ENCODE measurements at places on chromosomes 3 and 15.
A peak's percentile ranks its signal among the peaks of the same experiment; 100 is the strongest.

GRCh38 chr15:101329867-101330380 lies 34.9 kb upstream of the SNRPA1 start:
- no peak for DNase-seq

- DNase-seq, result no peak
Observed at GRCh38 chr3:195044411-195044810, 226.5 kb downstream of the XXYLT1 start.

DNA sequence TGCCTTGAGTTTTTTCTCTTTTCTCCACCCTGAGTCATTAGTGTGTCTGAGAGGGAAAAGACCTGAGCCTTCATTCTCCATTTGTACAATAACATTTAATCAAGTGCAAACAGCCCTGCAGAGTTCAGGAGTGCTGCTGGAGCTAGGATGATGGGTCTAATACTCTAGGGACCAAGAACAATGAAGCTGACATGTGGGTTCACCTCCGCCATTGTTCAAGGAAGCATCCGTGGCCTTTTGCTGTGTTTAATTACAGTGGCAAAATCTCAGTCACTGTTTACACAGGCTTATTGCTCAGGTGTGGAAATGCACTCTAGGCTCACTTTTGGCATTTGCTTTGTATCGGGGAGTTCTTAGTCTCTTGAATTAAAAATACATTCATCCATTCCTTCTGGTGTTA lies 259.6 kb downstream of the LRTM1 start:
- DNase-seq, result no peak

- DNase-seq, result no peak
Observed at GRCh38 chr3:65914740-65915367, 123.9 kb downstream of the MAGI1 start.

- no peak for DNase-seq
Observed at GRCh38 chr15:87618203-87618725, 638.3 kb downstream of the NTRK3 start.

- DNase-seq, result peak; percentile 66
Observed at GRCh38 chr3:5078151-5078550, 43.9 kb upstream of the ARL8B start.

DNA sequence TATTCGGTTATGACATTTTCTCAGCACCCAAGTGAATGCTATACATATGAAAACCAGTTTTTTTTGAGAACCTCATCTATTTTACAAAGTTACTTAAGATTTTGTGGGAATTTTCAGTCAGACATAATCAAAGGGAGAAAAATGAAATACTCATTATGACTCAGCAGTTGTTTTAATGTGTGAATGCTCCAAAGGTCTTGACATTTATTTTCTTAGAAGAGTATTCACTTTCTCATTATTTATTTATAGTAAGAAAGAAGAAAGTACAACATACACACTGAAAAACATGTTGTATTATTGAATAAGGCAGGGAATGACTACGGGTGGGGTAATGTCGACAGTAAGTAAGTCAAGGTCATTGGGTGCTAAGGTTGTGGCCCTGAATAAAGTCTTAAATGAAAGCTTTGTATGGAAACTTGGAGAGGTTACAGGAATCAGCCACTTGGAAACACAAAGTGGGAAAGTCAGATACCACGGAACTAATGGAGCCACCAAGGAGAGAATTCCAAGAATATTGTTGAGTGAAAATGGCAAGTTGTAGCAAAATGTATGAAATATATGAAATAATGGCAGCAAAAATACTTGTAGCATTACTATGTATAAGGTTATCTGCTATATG lies 844.5 kb downstream of the TBL1XR1 start:
- no peak for DNase-seq

DNA sequence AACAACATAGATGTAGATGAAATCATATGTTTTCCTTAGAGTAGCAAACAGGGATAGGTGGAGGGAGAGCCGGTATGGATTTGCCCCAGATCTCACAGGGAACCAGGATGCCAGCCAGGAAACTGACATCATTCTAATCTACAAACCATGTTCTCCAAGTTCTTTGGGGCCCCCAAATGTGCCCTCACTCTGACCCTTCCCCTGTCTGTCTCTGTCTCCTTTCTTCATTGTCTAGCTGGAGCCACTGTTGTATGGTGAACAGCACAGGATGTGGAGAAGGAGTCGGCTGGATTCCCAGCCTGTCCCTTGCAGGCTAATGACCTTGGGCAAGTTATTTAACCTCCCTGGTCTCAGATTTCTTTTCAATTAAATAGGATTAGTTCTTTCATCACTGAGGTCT lies 962 bp downstream of the ATP13A5 start:
- DNase-seq, result no peak

- DNase-seq, result peak; percentile 29
Observed at GRCh38 chr3:33980252-33980651, 181.8 kb downstream of the PDCD6IP start.

GRCh38 chr15:38650936-38651327 lies 86.3 kb upstream of the RASGRP1 start:
- DNase-seq, result no peak

- no peak for DNase-seq
Observed at GRCh38 chr3:131314318-131314717, 67.3 kb upstream of the NUDT16 start.

- DNase-seq, result no peak
Observed at GRCh38 chr3:48962939-48963338, 27.1 kb upstream of the P4HTM start.

DNA sequence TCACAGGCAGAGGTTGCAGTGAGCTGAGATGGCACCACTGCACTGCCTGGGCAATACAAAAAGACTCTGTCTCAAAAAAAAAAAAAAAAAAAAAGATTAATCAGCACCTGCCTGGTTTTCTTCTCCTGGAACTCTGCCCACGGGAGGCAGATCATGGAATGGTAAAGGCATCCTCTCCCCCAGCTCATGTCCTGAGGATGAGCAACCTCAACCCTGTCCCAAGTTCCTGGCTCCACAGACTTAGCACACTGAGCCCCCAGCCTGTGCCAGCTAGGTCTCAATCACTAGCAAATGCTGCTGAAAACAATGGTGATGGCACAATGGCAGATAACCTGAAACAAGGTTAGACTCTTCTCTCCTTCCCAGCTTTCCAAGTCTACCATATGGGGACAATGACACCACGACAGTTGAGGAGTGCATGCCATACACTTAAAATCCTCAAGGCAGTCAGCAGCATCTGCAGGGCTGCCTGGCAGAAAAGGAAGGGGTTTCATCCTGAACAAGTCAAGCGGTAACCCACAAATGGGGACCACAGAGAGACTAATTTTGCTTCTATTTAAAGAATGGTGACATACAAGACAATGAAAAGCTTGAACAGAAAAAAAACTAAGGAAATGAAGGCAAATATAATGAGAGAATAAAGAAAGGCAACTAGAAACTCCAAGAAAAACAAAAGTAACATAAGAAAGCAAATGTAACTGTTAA lies 4.8 kb downstream of the CLN6 start:
- no peak for DNase-seq

DNA sequence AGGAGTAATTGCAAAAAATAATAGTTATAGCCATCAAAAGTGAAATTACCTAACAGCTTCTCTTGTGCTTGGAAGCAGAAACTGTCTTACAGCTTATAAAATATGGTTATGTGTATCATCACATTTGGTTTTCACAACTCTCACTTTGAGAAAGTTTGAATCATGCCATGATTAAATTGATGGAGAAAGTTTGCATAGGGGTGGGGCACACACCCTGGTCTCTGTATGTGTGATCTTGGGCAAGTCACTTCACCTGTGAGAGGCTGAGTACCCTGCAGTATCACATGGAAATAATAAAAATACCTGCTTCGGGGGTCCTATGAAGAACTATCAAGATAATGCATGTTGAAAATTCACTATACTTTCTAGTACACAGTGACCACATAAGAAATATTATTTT lies 471.4 kb downstream of the RAP2B start:
- DNase-seq, result no peak

- DNase-seq, result no peak
Observed at GRCh38 chr15:80437334-80437891, 33.2 kb downstream of the ARNT2 start.

DNA sequence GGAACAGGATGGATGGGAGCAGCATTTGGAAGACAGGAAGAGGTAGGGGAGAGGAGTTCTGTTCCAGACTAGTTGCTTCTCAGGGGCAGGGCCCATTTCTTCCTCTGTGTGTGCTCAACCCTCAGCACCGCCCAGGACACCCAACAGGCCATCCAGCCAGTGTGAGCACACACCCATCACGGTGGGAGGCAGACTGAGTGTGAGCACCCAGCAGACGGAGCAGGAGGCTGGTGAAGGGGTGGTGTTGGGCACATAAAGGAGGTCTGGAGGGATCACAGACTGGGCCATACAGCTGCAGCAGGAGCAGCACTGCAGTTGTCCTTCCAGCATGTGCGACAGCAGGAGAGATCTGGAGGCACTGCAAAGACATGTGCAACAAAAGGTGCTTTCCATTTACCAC lies 88.4 kb upstream of the PLXNA1 start:
- DNase-seq, result no peak

GRCh38 chr3:154684440-154684839 lies 254.4 kb upstream of the GPR149 start:
- DNase-seq, result no peak

DNA sequence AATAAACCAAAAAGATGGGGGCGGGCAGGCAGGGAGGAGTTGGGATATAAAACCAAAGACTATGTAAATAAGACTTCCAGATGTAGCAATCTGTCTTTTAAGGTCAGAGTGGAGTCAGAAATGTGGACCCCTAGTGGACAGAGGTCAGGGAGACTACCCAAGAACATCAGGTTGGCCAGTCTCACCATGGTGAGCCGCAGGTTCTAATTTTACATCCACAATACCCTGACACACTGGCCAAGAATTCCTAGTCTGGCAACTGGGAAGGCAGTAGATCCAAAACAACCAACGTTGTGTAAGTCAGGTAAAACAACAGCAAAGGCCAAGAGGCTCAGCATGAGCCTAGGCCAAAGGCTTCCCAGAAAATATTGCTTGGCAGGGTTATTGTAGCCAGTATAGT lies 203.4 kb downstream of the FOXP1 start:
- DNase-seq, result no peak

DNA sequence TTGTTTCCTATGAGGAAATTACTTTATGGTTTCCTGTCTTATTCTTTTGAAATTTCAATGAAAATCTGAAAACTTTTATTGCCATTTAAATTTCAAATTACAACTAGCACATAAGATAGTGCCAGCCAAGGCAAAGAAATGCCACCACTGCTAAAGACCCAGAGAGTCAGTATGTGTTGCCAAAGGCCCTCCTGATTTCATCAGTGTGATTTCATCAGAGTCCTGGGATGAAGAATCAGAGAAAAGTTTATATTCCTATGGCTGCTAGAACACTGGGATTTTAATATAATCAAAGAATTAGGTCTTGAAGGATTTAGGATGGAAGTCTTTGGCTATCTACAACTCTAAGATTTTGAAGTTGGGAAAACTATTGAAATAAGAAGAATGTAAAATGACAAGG lies 434.2 kb upstream of the CCDC54 start:
- DNase-seq, result no peak

- no peak for DNase-seq
Observed at GRCh38 chr15:87660251-87661129, 596.0 kb downstream of the NTRK3 start.

- no peak for DNase-seq
Observed at GRCh38 chr3:149363053-149363452, 14.4 kb downstream of the TM4SF1 start.

DNA sequence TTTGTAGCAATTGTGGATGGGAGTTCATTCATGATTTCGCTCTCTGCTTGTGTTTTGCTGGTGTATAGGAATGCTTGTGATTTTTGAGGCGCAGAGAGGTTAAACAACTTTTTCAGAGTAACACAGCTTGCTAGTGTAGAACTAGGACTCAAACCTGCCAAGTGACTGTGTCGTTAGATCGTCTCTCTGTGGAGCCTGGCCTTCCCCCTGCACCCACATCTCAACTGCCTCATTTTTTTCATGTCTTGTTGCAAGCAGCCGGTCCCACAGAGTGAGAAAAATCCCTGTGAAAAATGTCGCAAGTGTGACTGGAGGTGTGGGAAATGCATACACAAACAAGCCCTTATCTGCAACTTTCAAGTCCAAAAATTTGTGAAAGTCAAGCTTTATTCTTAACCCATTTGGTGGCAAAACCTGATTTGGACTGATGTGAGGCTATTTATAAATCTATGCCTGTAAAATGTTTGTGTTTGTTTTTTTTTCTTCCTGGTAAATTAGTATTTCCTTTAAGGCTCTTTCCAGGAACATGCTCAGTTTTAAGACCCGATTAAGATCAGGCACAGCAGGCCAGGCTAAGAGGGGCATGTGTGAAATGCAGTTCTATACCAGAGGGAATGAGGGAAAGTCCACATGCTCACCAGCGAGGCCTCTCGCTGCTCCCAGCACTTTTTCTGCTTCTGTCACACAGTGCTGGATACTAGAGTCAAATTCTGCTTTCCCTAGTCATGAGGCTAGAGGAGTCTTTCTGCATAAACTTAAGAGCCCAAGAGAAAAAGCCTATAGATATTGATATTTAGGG lies 25.8 kb downstream of the ST6GAL1 start:
- DNase-seq, result no peak

- no peak for DNase-seq
Observed at GRCh38 chr15:52193791-52194190, 2.6 kb upstream of the GNB5 start.

GRCh38 chr3:141708367-141708766 lies 29.7 kb upstream of the RNF7 start:
- no peak for DNase-seq

GRCh38 chr15:80593486-80594030 lies 101.6 kb upstream of the ABHD17C start:
- no peak for DNase-seq

GRCh38 chr3:156978481-156978961 lies 152.4 kb downstream of the LEKR1 start:
- DNase-seq, result no peak

- DNase-seq, result no peak
Observed at GRCh38 chr3:133237380-133237779, 162.5 kb upstream of the BFSP2 start.

GRCh38 chr3:159711560-159712333 lies 276.9 kb upstream of the IL12A start:
- DNase-seq, result no peak

DNA sequence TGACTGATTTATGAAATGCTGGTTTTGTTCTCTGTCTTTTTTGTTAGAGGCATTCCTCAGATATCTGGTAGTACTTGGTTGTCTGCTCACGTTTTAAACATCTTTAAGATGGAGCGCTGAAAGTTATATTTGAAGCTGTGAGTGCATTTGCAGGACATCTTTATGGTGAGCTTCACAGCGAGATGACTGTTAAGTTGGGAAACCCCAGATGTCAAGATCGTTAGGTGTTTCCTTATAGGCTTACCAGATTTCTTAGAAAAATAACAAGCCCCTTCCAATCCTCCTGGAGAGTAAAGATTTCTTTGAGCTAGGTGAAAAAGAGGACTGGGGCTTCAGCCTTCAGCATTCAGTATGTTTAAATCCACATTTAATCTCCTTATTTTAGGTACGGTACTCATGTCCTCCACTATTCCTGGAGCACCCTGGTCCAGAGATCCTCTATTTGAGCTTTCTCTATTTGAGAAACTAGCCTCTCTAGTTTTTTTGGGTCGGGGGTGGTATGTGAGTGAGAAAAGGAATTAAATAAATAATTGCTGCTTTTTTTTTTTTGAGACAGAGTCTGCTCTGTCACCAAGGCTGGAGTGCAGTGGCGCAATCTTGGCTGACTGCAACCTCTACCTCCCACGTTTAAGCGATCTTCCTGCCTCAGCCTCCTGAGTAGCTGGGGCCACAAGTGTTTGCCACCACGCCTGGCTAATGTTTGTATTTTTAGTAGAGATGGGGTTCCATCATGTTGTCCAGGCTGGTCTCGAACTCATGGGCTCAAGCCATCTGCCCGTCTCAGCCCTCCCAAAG lies 72.3 kb downstream of the ZNF609 start:
- no peak for DNase-seq

Data from epithelial cell of prostate (primary cell).